Cardiac fibroblast (primary cell): ENCODE measurements at places on chromosomes 16 and 17.

GRCh38 chr17:9208381-9209105 is 187.2 kb downstream of the NTN1 start:
- no peak for DNase-seq

DNA sequence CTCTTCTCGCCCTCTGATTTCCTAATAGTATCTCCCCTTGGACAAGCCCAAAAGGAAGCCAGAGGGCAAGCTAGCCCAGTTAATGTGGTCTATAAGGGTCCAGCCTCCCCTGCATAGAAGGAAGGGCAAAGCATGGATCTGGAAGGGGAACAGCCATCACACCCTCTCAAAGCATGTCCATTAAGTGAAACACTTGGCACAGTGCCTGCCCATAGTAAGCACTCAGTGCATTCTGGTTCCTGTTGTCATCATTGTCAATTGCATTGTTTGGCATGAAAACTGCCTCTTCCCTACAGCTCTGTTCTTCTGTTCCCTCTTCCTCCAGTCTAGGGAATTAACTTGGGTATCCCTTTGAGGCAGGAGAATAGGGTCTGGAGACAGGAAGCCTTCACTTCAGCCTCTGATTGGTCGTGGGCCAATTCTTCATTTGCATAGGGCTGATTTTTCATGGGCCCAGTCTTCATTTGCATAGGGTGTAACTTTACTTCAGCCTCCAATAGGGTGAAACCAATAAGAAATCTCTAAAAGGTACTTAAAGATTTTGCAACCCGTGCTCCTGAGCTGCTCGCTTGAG is 81.4 kb downstream of the C17orf67 start:
- DNase-seq = no peak

GRCh38 chr16:50453446-50453845 is 84.7 kb upstream of the BRD7 start:
- no peak for DNase-seq

DNA sequence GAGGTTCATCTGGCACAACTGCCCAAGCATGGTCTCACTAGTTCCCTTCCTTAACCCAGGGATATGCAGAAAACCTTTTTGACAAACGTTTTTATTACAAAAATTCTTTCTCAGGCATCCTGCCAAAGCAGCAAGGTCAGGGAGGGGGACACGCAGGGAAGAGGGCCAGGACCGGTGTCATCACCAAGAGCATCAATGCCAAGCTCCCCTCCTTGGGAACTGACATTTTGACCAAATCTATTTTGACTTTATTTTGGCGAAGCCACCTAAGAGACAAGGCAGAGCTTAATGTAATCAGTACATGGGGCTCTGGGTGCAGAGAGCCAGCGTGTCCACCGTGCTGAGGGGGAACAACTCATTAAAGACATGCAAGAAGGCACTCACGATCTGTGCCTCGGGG is 265.2 kb downstream of the CBLN1 start:
- DNase-seq = no peak

- DNase-seq = no peak
Measured at GRCh38 chr16:65124596-65124995, 2.7 kb upstream of the CDH11 start.
